ENCODE measurements at places on chromosomes 1 and 21.

GRCh38 chr1:17352419-17352909, 19.5 kb upstream of the PADI6 start:
- no peak for DNase-seq

- peak; percentile 98 for DNase-seq
Measured at GRCh38 chr1:44035726-44036408, 4.6 kb upstream of the SLC6A9 start.

DNA sequence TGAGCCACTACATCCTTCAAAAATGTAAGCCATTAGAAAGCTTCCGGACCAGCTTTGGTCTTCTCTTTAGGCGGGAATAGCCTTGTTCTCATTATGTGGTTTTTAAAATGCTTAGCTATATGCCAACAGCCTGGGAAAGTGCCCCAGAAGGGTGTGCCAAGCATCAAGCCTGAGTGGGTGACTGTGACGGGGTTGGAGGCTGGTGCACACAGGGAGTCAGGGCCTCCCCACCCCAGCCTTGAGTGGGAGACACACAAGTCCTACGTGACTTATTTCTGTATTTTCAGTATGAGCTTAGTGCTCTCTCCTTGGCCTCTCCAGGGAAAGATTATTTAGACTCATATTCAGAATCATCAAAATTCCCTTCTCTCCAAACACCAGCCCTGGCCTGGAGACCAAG, 9.8 kb downstream of the UBASH3A start:
- DNase-seq = no peak

DNA sequence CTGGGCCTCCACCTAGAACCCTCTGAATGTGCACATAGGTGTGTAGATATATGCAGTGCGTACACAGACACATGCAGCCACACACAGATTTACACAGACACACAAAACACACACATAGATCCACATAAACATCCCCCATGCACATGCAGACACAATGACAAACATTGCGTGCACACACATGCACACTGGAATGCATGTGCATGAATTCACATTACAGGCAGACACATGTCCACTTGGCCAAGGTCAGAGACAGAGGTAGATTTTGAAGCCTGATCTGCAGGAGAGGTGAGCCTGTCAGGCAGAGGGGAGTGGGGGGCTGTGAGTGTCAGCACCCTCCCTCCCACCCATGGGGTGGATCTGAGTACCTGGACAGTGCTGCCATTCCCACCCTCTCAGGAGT, 338.5 kb downstream of the PTPRU start:
- no peak for DNase-seq

GRCh38 chr1:26124418-26125331, 13.1 kb downstream of the PDIK1L start:
- no peak for DNase-seq

GRCh38 chr21:31426235-31426797, 82.3 kb upstream of the TIAM1 start:
- DNase-seq = no peak

- peak; percentile 96 for DNase-seq
Measured at GRCh38 chr1:12448746-12449177, 169.2 kb downstream of the DHRS3 start.

GRCh38 chr1:84505493-84506001, 639 bp upstream of the SPATA1 start:
- DNase-seq = peak; percentile 77

DNA sequence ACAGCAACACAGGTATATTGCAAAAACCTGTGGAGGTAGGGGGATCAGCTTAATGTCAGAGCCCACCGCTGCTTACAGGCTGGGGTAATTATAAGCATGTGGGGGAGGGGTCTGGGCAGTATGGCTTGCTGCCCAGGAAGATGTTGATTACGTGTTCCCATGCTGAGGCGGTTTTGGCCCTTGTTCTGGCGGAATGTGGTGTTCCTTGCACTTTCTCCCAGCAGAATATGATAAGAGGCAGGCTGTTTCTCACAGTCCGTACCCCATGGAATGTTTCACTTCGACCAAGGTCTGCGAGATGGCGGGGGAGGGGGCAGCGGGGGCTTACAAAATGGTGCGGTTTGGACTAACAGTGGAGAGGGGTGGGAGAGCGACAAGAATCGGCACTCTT, 9.8 kb upstream of the HPCAL4 start:
- DNase-seq = no peak

DNA sequence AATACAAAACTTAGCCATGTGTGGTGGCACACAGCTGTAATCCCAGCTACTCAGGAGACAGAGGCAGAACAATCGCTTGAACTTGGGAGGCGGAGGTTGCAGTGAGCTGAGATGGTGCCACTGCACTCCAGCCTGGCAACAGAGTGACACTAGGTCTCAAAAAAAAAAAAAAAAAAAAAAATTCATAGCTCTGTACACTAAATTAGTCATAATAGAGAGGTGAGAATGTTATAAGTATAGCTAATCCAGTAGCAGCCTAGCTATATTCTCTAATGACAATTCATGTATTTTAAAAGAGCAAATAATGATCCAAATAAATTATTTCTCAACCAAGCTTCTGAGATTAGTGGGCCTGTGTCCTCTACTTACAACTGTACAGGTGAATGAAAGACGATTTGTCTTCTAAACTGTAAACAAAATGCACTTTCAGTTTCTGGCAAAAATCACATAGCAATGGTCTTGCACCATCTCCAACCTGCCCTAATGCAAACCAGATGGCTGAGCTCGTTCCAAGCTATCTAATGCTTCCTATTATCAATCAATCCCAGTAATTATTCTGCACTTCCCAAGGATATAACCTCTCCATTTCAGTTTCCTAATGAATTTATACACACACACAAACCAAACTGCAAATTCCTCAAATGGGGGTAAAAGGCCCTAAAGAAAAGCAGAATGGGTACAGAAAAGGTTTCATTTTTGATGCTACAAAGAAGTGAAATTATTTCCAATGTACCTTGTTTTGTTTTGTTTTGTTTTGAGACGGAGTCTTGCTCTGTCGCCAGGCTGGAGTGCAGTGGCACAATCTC, 56.5 kb downstream of the GATAD2B start:
- no peak for DNase-seq

DNA sequence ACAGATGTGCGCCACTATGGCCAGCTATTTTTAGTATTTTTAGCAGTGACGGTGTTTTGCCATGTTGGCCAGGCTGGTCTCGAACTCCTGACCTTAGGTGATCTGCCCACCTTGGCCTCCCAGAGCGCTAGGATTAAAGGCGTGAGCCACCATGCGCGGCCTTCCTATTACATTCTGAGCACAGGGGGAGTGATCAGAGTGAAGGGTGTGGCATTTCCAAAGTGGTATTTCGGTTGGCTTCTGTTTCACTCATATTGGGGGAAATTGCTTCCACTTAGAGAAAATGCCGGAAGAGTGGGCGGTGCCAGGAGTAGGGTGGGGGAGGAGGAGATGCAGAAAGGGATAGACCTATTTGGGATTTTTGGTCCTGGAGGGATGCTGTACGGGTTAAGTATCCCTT, 4.3 kb downstream of the PIK3CD start:
- no peak for DNase-seq

DNA sequence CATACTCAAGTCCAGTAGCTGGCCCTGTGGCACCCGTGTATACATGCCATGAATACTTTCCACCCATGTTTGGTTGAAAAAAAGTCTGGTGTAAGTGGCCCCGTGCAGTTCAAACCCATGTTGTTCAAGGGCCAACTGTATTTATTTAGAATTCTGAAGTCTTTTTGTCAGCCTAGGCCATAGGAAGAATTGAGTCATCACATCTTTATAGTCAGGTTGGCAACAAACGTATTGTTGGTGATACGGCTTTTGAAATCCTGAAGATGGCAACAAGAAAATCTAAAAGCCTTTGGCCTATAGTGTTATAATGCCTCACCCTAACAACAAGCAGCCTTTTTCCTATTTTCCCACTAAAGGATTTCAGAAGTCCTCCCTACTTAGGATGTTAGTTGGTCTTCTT, 363.6 kb downstream of the PLPP3 start:
- DNase-seq = no peak

- no peak for DNase-seq
Measured at GRCh38 chr1:238753252-238753651, 633.1 kb upstream of the CHRM3 start.

DNA sequence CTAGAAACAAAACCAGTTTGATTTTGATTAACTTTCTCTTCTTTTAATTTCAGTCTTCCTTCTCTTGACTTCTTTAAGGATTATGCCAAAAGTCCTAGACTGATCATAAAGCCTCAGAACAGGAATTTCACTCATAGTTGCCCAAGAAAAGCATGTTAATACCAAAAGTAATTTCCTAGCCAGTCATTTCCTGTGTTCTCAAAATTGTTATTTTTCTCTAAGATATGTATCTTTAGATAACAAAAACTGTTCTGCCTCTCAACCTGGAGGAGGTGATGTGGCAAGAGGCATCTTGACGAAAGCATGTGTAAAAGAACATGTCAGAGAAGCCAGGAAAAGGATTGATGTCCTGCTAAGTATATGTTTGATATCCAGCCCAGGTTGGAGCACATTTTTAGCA, 78.0 kb upstream of the IPO9 start:
- DNase-seq = peak; percentile 39

- DNase-seq = no peak
Measured at GRCh38 chr1:82048596-82048995, 247.9 kb downstream of the ADGRL2 start.

DNA sequence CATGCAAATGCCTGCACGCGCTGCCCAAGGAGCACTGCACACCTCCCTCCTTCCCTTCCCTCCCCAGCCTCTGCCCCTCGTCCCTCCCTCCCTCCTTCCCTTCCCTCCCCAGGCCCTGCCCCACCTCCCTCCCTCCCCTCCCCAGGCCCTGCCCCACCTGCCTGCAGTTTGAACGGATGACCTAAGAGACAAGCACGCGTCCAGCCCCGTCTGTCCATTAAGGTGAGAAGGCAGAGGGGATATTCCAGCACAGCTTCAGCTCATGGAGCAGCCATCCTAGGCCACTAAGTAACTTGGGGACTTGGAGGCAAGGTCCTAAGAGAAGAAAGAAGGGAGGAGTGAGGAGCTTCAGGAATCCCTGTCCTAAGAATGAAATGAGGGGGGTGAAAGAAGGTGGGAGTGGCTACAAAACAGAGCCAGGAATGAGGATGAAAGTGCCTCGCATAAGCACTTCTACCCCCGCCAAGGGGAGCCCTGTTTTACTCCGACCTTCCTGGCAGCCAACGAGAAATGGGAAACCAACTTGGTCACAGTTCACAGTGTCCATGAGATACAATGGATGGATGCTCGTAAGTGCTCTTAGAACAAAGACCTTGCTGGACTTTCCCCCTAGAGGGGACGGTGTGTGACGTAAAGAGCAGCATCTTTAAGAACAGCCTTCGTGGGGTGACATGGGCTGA, 21.3 kb upstream of the EFHD2 start:
- no peak for DNase-seq

DNA sequence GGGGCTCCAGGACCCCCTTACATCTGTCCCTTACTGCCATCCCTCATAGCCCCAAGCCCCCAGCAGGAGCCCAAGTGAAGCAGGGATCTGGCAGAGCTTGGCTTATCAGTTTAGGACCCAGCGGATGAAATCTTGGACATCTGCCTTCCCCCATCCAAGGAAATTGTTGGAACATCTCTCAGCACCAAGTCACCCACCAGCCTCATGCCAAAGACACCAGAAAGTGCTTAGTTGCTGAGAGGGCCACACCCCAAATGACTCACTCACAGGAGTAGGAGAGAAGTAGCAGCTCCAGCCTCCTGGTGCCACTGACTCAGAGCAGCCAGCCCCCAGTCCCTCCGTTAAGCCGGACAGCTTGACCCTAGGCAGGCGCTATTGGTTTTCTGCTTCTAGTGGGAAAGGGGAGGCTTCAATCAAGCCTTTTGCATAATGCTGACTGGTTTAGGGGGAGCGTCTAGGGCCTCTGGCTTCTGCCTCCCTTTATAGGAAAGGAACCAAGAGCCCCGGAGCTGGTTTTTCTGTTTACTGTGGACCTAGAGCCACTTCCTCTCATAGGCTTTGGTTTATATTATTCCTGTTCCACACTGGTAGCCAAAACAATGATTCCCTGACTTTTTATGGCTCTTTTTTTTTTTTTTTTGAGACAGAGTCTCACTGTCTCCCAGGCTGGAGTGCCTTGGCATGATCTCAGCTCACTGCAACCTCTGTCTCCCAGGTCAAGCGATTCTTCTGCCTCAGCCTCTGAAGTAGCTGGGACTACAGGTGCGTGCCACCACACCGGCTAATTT, 114.2 kb upstream of the IPO9 start:
- peak; percentile 55 for DNase-seq

DNA sequence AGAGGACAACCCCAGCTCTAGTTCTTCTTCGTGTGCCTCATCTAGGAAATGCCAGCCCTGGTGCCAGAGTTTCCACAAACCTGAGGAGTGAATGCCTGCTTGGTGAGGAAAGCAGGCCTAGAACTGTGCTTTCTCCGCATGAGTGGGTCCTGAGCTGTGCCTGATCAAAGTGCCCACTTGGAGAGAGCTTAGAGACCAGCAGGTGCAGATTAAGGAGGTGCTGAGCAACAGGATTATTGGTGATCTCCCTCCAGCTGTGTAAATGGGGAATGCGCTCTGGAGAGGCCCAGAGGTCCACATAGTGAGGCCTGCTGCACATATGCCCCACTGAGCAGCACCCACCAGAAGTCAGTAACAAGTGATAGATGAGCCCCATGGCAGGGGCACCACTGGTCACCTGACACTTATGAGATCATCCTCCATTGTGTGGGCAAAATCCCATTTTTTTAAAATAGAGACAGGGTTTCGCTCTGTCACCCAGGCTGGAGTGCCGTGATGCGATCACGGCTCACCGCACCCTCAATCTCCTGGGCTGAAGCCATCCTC, 127.2 kb upstream of the ZC3H12A start:
- DNase-seq = no peak

- no peak for DNase-seq
Measured at GRCh38 chr1:26923711-26924110, 2.2 kb downstream of the NUDC start.

DNA sequence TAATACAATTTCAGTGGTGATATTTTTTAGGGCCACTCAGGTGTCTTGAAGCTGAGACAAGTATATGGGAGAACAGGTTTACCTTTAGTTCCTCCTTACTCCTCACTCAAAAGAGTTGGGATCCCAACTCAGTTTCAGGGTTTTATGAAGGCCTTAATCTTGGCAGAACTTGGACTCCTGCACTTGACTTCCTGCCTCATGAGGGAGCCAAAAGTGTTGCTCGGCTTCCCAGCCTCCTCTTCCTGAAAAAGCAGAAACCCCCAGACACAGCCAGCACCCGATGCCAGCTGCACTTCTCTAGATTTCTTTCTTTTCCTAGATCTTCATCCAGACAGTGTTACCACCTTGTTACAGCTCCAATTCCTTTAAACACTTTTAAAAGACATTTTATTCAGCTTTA, 70.8 kb upstream of the TMPRSS2 start:
- no peak for DNase-seq

Measured in hematopoietic multipotent progenitor cell treated with erythropoietin and hydrocortisone succinate and interleukin-3 and kit ligand, for 6 days (in vitro differentiated cells).